ENCODE measurements at places on chromosomes 2 and 18. TPM values are rescaled to one million over a fixed set of nuclear protein-coding genes. Genes with fewer than 3 reads are reported as not detected.
A peak's percentile ranks its signal among the peaks of the same experiment; 100 is the strongest.

DNA sequence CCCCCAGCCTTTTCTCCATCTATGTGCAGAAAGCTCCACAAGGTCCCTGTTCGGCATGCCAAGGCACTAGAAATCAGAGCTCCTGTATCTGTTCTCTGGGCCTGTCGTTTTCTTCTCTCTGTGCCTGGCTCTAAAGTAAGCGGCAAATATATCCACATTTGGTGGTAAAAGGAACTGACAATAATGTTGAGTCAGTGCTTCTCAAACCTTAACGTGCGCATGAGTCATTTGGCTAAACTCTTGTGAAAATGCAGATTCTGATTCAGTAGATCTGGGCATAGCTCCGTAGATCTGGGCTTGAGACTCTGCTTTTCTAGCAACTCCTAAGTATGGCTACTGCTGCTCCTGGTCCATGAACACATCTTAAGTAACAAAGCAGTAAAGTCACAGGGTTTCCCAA is 16.5 kb upstream of the ACSL3 start:
- no peak for DNase-seq

- DNase-seq: no peak
Measured at GRCh38 chr2:50448556-50448955, 583.4 kb downstream of the NRXN1 start.

- DNase-seq: no peak
Measured at GRCh38 chr18:42958353-42958752, 157.1 kb downstream of the RIT2 start.

DNA sequence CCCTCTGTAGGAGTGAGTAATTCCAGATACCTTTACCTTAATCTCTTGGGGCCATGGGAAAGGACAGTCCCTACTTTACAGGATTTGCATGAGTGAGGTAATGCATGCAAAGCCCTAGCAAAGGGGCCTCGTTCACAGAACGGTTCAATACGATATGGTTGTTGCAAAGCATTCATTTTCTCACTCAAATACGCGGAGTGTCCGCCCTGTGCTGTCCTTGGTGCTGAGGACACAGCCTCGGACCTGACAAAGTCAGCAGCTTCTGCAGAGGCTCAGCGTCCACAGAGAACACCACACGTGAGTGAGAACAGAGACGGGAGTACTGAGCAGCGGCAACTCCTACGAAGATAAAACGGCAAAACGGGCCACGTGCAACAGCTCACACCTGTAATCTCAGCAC is 125.7 kb downstream of the EIPR1 start:
- peak; percentile 61 for DNase-seq

KLHL30 gene
- polyA plus RNA-seq: 0.60 TPM

DNA sequence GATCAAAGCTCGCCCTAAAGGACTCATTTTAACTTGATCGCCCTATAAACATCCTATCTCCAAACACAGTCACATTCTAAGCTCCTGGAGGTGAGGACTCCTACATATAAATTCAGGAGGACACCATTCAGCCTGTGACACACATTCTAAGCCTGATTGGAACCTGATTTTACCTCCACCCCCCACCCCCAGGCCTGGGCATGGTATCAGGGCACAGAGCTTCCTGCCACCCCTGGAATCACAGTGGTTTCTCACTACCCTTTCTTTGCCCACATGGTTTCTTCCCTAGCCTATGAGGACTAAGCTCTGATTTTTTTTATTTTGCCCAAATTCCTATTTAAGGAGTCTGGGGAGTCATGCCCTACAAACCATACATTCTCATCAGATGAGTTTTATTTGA is 428.1 kb upstream of the ID2 start:
- no peak for DNase-seq

GRCh38 chr2:118048401-118048800 is 34.5 kb upstream of the CCDC93 start:
- no peak for DNase-seq

DNA sequence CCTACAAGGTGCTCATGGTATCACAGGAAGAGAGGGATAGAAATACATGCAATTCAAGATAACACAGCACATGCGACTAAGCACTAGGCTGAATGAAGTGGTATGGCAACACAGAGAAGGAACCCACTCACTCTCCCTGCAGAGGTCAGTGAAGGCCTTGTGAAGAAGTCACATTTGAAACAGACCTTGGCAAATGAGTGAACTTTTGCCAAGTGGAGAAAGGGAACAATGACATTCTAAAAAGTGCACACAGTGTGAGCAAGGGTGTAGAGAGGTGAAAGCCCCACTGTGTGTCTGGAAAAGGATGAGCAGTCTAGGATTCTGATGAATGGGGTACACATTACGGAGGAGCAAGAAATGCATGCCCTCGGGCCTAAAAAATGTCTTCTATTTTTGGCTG is 23.3 kb downstream of the KLF7 start:
- no peak for DNase-seq

GRCh38 chr2:23410596-23410995 is 25.6 kb downstream of the KLHL29 start:
- DNase-seq: no peak

Measured in renal pelvis (tissue), 12 donors.